ENCODE measurements at places on chromosomes 6 and 20. TPM values are rescaled to one million over a fixed set of nuclear protein-coding genes. Genes with fewer than 3 reads are reported as not detected.

DNA sequence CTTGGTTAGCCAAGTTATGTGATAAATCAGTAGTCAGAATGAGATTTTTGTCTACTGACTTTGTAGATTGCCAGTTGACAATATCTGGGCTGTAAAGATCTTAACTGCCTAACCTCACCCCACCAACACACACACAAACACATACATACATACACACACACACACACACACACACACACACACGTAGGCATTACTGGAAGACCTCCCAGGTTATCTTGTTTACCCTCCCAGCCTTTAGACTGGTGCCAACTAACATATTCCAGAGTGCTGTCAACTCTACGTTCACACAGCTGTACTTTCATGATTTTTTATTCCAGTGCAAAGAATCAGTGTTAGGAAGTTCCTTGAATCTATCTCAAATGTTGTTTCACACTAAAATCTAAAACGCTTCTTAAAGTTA is 38.9 kb downstream of the BMP5 start:
- DNase-seq: no peak

- DNase-seq: no peak
These were observed 9.0 kb upstream of the MRPS10 start for GRCh38 chr6:42226645-42227143.

The RHAG gene
- total RNA-seq: 2.3 TPM

The BPIFA2 gene
- not detected for total RNA-seq

The LTB gene
- total RNA-seq: not detected

All from right cardiac atrium (tissue), 5 donors.